GM13976 (cell line): ENCODE measurements at places on chromosomes 5 and 9.

DNA sequence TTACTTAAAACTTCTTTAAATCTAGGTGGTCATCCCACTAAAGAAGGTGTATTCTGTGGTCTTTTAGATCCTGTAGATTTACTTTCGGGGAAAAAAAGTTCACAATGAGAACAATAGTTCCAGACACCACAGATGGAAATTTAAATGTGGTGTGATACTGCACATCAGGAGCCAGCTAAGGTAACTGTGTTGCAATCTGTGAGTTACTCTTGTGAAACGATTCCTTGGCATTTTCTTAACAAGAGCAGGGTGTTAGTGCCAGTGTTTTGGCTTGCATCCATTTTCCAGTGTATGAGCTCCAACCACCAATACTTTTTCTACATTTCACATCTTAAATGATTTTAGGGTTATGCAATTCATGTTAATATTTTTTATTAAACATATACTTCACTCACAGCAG lies 674.5 kb downstream of the CETN3 start:
- DNase-seq, result no peak

DNA sequence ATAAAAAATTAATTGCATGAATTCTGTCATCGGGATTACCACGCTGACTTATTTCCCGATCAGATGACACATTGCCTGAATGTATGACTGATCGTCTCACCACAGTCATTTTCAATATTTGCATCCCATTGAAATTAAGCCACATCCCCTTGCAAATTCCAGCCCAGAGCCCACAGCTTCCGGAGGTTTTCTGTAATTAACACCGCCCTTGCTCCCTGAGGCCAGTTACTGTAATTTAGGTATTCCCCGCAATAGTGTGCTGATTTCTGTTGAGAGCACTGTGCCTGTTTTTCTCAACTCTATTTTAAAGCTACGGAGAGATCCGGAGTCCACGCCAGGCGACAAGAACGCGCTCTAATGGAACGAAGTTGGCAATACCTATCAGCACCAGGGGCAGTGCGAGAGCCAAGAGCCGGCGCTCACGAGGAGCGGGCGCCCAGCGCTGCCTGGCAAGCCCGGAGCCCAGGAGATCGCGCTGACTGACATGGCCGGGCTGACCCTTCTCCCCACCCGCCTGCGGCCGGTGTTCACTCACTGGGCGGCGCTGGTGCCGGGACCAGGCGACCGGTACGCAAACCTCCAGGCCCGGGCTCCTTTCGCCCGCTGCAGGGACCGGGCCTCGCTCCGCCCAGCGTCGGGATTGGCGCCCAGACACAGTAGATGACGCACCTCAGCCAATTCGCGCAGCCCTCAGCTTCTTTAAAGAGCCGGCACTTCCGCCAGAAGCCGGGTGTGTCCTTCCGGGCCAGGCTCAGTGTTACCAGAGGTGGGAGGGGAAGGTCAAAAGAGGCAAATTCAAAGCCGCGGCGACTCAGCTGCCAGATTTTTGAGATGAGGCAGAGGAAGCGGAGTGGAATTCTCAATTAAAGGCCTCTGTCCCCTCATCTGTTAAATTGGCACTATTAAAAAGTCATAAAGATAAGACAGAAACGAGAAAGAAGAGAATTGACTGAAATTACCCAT lies at the start of gene PLGRKT:
TSS of gene PLGRKT (minus strand) at position 672 of the 963 bp plus-strand sequence. CDS start 5,948 bp downstream, outside the sequence.
- peak; percentile 91 for DNase-seq

DNA sequence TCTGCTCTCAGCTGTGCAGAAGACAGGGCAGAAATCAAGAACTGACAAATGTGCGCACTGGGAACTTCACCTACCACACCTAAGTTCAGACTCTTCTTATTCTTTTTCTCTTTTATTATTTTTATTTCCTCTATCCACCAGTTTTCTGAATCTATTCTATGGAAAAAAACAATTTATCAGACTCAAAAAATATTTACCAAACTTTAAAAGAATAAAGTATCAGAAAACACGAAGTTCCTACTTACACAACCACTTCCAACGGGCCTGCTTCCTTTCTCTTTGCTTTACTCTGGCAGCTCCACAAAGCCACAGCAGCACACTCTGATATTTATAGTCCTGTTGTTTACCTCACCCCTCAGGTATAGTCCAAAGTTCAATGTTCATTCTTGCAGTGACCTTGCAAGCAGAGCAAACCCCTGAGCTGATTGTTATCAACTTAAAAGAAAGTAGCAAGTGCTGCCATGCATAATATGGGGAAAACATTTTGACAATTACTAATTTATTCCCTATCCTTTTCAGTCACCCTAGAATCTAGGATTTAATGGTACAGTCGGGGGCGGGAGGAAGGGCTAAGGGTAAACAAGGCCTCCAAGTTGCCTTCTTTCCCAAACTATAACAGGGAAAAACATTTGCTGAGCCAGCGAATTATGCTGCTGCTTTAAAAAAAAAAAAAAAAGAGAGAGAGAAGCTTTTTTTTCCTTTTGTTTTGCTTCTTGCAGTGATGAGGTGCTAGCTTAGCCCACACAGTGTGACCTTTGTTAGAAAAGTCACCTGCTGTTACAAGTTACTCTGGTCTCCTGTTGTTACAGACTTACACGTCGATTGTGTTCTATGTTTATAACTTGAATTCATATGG lies at the start of gene SELENOP:
TSS of gene SELENOP (minus strand) at position 302 of the 856 bp plus-strand sequence. CDS start 3,539 bp downstream, outside the sequence.
- no peak for DNase-seq

DNA sequence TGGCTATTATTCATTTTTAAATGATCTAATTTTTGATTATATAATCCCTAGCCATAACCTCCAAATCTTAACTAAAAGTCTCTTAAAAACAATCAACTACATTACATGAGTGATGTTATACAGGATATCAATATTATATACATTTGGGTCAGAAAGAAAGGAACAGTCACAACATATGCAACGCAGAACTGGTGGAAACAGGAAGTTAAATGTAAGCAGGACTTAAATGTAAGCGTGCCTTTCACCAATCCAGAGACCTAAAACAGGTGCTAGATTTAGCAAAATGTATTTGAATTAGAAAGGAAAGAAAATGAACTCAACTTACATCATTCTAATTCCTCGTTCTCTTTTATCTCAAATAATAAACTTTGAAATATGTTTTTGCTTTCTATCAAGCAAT lies 738.5 kb downstream of the PTPRD start:
- no peak for DNase-seq

GRCh38 chr9:4774209-4774608 lies 18.5 kb upstream of the RCL1 start:
- no peak for DNase-seq

- DNase-seq, result no peak
Measured at GRCh38 chr5:44713446-44713845, 95.3 kb upstream of the MRPS30 start.

DNA sequence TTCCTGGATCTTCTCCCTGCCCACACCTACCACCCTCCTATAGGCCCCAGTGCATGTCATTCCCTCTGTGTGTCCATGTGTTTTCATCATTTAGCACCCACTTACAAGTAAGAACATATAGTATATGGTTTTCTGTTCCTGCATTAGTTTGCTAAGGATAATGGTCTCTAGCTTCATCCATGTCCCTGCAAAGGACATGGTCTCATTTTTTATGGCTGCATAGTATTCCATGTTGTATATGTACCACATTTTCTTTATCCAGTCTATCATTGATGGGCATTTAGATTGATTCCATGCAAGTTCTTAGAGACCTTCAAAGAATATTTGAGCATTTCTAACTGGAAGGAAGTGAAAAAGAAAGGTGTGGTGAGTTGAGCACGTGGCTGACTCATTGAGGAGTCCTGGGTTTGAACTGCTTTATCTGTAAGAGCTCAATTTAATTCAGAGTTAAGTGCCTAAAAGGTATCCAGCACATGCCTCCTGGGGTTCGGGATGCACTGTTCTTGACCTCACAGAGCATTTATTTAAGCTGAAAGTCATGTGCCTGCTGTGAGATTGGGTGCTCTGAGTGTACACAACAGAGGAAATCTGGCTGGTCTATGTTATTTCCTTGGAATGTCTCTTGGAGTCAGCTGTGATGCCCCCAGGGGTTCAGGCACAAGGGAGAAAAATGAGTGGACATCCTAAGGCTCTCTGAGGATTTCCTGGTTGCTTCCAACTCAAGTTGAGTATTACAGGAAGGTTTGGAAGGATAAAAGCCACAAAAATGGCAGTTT lies 56.4 kb downstream of the SH3GL2 start:
- DNase-seq, result no peak
